Renal cortex interstitium (tissue), 15 donors: ENCODE measurements at places on chromosomes 12 and 14. TPM values are rescaled to one million over a fixed set of nuclear protein-coding genes. Genes with fewer than 3 reads are reported as not detected.

DNA sequence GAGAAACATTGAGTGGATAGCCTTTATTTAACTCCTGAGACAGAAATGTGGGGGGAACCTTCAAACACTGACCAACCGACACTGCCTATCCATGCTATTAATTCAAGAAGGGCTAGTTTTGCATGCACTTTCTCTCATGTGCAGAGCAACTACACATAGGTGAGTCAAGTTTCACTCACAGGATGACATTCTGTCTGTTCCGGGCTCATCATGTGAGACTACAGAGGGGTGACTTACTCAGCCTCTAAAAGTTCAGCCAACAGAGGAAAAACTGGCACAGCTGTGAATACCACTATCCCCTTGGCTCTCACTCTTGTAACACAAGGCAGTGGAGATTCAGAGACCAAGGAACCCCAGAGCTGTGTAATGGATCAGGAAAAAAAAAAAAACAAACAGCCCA lies 13.3 kb downstream of the BEST3 start:
- DNase-seq = no peak

DNA sequence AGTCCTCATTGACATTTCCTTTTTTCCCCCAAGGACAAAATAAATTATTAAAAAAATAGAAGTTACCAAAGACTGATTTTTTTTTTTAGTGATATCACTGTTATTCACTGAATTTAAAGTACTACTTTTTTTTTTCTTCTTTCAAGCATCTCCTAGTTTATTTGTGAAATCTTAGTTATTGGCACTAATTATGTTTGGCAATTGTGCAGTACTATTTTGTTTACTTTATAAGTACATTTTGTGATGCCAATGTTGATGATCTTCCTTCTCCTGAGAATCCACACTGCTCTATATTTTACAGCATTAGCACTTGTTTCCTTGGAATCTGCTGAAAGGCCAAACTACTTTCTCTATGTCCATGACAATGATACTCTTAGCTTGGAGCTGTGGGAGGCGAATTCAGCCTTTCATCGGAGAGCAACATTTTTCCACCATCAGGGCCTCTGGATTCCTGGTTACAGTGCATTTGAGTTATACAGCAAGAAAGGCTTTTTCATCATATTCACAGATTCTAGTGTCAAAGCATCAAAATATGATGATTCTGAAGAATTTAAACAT lies 123.8 kb upstream of the PTPRQ start:
- no peak for DNase-seq

DNA sequence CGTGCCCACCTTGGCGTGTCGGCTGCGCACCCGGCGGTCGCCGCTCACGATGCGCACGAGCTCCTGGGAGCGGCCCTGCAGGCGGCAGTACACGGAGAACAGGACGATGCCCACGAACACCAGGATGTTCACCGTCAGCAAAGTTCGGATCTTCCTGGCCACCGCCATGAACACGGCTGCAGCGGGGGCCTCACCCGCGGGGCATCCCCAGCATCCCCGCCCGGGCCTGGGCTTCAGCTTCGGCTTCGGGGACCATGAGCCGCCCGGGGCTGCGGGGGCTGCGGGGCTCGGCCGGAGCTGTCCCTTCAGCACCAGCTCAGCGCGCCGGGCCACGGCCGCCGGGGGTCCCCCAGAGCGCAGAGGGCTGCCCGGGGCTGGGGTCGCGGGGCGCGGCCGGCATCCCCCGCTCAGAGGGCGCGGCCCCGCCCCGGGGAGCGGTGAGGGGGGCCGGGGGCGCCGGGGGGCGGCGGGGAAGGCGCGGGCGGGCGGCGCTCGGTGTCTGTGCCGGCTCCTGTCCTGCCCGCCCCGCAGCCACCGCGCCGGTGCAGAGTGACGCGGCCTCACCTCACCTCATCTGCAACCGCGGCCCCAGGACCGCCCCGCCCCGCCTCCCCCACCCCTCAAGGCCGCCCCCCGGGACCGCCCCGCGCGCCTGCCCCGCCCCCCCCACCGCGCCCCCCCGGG lies at the start of gene GALNT9:
GALNT9 (minus strand) TSS at position 554 of the 684 bp plus-strand sequence; CDS start at position 168, 386 bp downstream.
- DNase-seq = no peak

GRCh38 chr12:118959985-118960560 lies 21.3 kb upstream of the SRRM4 start:
- no peak for DNase-seq

The TAS2R13 gene
- polyA plus RNA-seq = not detected
